ENCODE measurements at places on chromosomes 1 and 21. TPM values are rescaled to one million over a fixed set of nuclear protein-coding genes. Genes with fewer than 3 reads are reported as not detected.
A peak's percentile ranks its signal among the peaks of the same experiment; 100 is the strongest.

DNA sequence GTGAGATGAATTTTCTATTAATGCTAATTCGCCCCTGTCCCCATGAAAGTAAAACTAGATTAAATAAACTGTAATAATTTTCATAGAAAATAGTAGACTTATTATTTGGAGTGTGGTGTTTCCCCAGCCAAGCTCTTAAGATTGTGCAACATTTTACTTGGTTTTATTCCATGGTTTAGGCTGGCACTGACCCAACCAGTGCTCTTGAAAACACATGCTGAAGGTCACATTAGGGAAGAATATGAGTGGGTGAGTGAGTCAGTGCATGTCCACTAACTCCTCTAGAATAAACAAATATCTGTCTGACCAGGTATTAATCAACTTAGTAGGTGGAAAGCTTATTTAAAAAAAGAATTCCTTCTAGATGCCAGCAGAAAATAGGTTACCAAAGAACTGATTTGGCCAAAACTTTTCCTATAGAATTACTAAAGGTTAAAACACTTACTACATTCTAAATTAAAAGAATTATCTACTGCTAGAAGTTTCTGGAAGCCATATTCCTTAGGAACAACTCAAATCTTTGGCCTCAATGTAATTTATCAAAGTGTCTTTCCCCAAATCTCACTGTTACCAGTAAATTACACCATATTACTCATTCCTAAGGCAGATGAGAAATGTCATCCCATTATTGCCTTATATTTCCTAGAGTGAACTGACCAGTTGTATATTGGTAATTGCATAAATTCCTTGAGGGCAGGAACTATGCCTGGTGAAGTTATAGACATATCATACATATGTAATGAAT lies 89.7 kb upstream of the RGS1 start:
- peak; percentile 45 for DNase-seq

The CYB5RL gene
- 3.9 TPM for total RNA-seq

- DNase-seq: no peak
These were observed 157.9 kb upstream of the BACE2 start for GRCh38 chr21:41010101-41010435.

GRCh38 chr1:164838786-164839185 lies 279.8 kb downstream of the PBX1 start:
- DNase-seq: no peak

The VAV3 gene
- 12.1 TPM for total RNA-seq

DNA sequence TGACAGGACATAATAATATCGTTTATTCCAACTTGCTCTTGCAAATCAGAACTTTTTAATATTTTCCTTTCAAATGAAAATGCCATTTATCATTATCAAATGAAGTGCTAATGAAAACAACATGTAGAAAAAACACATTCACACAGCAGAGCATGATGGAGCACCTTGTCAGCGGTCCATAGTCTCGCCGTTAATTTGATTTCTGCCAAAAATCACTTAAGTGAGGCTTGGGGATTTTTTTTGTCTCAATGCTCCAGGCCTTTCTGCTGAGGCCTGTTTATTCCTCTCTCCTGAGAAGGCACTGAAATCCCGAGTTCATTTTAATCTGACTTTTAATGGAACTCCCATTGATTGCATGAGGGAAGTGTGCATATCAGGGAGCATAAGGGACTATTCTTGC lies 122.5 kb downstream of the ELAVL4 start:
- DNase-seq: no peak

The C8A gene
- total RNA-seq: not detected

DNA sequence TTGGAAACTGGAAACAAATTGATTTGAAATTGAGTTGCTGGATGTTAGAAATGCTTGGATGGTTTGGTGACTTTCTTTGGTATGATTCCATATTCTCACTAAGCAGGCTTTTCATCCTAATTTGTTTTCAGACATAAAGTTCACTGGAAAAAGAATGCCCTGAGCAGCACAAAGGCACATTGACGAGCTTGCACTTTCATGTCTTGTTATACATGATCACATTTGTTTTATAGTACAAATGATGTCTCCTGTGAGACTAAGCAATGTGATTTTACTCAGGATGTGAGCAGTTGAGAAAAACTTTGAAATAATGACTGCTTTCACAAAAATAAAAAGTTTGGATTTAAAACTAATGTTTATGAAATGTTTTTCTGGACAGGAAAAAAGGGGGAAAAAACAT lies 63.6 kb downstream of the KCNT2 start:
- DNase-seq: no peak

The RAB13 gene
- 6.4 TPM for total RNA-seq

DNA sequence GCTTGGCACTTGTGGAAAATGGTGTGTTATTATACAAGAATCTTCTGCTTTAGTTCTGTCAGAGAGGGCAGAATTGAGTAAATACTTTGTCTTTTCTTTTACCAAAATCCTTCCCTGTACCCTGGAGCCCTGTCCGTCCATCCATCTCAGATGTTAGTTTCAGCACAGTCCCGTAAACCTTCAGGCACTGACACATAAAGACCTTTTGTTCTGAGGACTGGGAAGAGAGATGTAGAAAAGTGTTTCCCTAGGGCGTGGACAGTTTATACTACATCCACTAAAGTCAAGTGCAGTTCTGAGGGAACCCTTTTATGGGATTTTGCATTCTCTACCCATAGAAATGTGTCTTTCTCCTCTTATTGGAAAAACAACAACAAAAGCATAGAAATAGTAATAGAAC lies 162.4 kb downstream of the PDE4B start:
- DNase-seq: no peak

- no peak for DNase-seq
These were observed 7.2 kb downstream of the LMOD1 start for GRCh38 chr1:201939148-201939547.

DNA sequence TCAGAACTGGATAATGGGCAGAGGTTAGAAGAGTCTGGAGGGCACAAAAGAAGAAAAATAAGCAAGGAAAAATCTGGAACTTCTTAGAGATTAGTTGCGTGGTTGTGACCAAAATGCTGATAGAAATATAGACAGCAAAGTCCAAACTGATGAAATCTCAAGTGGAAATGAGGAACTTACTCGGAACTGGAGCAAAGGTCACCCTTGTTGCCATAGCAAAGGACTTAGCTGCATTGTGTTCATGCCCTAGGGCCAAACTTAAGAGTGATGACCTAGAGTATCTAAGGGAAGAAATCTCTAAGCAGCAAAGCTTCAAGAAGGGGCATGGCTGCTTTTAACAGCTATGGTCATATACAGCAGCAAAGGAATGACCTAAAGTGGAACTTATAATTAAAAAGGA lies 180.0 kb downstream of the TTLL7 start:
- DNase-seq: no peak

DNA sequence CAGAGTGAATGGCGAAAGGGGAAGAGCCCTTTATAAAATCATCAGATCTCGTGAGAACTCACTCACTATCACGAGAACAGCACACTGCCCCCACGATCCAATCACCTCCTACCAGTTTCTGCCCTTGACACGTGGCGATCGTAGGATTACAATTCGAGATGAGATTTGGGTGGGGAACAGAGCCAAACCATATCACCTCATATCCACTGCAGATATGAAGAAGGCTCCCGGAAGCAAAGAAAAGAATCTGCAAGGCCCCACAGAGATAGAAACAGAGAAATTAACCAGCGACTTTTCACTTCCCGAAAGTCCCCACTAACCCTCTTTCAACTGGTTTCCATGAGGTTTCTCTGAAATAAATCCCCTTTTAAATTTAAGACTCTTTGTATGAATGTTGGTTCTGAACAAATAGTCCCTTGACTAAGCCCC lies 86.2 kb upstream of the IRF2BP2 start:
- DNase-seq: no peak

DNA sequence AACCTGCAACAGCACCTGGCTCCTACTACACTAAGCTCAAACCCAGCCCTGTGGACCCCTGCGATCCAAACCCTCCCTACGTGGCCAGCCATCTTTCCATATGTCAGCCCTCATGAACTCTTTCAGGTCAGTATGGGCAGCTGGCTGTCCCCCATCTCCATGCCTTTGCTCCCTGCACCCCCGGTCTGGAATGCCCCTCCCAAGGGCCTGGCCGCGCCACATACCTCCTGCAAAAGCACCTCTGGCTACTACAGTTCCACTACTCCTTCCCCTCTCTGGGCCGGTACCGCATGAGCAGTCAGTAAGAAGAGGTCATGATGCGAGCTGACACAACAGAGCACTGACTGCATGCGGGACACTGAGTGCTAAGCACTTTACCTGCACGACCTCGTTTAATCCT lies 10.0 kb upstream of the TAGLN2 start:
- no peak for DNase-seq

- DNase-seq: no peak
These were observed 138.2 kb downstream of the COL24A1 start for GRCh38 chr1:86018283-86018923.

GRCh38 chr1:20728371-20729154 lies 3.9 kb downstream of the SH2D5 start:
- DNase-seq: no peak

DNA sequence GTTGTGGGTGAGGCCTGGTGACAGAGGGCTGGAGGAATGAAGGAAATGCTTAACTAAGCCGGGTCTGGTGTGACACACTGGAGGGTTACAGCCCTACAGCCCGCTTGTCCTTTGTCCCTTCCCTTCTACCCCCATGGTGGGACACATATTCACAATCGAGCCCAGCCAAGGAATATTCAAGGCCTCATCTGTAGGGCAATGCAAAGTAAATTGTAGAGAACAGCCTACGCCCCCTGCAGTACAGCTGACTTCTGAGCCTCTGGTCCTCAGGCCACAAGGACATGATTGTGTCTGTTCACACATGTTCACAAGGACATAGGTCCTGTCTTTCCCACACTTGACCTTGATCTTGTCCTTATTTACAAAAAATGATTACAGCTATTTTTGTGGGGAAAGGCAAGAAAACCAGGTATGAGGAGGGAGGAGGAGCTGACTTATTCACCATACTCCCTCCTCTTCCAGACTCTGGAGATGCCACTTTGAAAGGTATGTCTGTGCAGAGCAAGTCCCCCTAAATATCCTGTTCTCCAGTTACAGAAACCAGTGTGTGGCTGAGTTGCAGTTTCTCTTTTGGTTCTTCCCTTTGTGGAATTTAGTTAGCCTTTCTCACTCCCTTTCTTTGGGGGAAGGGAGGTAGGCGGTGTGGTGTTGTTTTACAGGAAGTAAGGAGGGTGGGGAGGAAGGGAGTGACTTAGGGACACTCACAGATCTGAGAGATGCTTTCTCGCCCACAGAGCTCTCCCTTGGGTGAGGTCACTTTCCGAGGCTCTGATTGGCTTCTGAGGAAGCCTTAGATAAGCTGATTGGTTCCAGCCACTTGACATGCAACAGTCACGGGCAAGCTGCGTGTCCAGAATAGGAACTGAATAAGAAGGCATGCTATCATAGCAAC lies 14.6 kb downstream of the POLR3GL start:
- DNase-seq: peak; percentile 99

DNA sequence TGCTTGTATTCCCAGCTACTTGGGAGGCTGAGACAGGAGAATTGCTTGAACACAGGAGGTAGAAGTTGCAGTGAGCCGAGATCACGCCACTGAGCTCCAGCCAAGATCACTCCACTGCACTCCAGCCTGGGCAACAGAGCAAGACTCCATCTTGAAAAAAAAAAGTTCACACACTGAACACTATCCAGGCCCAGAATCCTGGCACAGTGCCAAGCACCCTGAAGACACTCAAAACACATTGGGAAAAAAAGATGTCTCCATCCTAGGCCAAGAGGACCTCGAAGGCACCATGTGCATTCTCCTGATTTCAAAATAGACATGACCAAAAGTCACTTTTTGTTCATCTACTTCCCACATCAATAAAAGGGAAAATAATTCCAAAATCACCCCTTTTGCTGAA lies 38.7 kb downstream of the SLC9A1 start:
- no peak for DNase-seq

DNA sequence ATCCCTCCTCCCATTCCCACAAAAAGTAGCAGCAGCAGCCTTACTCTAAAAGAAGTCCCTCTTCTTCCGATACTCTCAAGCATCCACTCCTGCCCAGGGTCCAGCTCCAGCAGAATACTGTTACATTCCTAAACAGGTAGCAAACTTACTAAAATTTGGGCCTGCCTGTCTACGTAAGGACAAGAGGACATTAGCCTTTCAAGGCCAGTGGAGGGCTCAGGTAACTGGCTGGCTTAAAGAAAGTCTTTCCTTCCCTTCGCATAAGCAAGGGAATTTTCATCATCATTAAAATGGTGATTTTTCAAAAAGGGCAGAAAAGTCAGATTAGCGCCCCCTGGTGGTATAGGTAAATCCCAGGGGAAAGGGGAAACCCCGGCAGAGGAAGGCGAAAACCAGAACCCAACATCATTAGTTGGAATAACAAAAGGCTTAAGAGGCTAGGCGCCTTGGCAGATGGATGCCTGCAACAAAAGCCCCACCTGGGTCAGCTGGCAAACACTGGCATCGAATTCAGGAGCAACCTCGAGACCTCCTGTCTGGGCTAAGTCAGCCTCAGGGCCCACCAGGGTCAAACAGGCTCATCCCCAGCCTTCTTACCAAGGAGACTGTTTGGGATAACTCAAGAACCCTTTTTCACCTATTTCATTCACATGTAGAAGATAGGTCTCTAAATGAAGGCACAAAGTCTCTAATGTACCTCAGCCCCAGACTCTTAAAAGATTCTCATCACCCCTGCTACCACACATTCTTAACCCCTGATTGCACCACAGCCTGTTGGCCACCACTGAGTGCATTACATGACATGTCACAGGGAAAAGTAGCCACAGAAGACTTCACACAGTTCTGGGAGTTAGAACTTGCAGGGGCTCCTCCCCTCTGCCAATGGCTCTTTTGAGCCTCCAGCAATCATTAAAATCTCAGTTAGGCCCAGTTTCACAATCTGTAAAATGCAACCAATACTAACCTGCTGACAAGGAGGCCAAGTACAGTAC lies 36.7 kb downstream of the ERI3 start:
- no peak for DNase-seq

DNA sequence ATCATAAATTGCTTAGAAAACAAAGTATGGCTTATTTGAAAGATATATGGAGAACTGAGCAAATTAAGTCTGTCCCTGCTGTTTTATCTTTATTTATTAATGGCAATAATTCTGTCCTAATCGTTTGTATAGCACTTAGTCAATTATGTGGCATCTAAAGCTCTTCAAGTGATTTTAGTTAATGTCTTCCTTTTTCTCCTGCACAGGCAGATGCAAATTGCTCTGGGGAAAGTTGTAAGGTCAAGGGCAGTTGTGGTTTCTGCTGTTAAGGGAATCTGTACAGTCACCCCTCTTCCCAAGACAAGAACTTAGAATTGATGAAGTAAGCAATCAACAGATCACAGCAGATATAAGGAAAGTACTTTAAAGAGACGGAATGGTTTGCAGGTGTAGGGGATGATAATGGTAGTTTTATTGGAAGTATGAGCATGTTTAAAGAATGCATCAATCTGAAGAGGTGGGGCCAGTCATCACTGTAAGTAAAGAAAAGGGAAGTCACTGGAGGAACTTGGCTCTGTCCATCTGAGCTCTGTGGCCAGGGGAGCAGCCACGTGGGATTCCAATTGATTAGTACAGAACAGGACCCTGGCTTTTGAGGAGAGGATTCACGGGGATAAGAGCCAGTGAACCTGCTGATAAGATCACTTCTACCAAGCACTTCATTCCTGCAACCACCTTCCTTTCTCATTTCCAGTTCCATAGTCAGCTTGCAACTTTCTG lies 116.0 kb upstream of the KCNJ6 start:
- no peak for DNase-seq

GRCh38 chr1:229717786-229718576 lies 91.9 kb downstream of the URB2 start:
- no peak for DNase-seq
